ENCODE measurements at places on chromosomes 6 and 20.

DNA sequence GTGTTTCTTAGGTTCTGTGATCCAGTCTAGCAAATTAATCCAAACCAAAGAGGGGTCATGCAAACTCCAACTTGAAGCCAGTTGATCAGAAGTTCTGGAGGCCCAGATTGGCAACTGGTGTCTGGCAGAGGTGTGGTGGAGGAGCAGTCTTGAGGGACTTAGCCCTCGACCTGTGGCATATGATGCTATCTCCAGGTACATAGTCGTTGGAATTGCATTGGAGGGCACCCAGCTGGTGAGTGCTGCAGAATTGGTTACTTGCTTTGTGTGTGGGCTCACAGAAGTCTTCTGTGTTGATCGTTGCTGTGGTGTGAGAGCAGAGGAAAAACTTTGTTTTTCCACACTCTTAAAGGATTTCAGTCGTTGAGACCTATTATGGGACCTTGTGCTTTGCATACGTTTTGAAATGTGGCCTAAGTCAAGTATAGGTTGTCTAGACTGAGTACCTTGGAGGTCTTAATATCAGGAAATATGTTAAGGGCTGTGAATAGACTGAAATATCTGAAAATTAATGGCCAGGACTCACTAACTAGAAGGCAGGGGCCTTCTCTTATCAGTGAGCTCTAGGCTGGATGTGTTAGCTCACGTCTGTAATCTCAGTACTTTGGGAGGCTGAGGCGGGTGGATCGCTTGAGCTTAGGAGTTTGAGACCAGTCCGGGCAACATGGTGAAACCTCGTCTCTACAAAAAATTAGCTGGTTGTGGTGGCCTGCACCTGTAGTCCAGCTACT lies 7.8 kb downstream of the PANK2 start:
- DNase-seq = no peak

- no peak for DNase-seq
Observed at GRCh38 chr20:24077145-24077544, 88.6 kb upstream of the GGTLC1 start.

- DNase-seq = no peak
Observed at GRCh38 chr6:162443101-162443500, 284.5 kb downstream of the PRKN start.

- no peak for DNase-seq
Observed at GRCh38 chr20:18718129-18718528, 95.5 kb upstream of the SCP2D1 start.

GRCh38 chr6:123668965-123669591 lies 32.3 kb upstream of the TRDN start:
- no peak for DNase-seq

GRCh38 chr6:89975366-89975765 lies 81.1 kb downstream of the GJA10 start:
- DNase-seq = no peak

DNA sequence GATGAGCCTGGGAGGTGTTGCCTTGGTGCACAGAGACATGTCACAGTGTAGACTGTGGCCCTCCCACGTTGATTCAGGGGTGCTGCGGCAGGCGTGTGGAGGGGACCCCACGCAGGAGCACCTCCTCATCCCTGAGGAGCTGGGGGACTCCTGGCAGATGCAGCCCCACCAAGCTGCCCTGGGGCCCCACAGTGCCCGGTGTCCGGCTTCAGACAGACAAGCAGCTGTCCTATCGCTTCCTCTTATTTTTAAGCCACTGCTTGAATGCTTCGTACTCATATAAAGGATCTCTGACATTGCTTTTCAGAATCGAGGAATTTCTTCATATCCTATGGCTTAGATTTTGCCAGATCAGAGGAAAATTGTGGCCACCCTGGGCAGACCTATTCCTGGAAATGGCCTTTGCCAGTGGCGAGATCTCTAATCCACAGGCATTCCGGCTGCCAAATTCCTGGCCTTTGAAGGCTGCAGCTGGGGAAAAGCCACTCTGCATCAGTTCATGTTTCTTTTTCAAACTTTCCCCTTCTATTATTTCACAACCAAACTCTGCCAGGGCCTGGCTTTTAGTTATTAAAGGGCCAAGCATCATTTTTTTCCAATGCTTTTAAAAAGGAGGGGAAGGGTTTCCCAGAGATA lies 337.0 kb downstream of the THBS2 start:
- no peak for DNase-seq

DNA sequence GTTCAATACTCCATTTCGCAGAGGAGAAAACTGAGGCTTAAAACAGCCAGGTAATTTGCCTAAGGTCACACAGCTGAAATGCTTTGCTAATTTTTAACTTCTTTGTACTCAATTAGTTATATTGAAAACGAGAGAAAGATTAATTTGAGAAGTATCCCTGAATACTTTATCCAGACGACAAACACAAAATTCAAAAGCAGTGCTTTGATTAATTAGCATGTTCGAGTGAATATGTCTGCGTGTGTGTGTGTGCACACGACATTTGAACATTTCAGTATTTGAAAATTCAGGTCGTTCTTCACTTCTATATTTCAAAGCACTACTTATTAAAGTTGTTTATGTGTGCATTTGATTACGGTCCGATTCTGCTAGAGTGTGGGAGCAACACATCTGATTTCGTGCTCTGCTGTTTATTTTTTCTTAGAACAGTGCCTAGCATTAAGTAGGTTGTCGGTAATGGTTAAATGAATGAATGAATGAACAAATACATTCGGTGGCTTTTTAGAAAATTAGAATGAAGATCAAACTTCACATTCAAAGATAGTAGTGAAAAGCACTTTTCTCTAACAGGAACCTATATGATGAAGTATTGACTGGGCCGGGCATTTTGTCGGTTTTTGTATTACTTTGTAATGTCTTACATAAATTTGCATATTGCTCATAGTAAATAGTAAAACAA lies 36.9 kb upstream of the SYNCRIP start:
- DNase-seq = no peak

DNA sequence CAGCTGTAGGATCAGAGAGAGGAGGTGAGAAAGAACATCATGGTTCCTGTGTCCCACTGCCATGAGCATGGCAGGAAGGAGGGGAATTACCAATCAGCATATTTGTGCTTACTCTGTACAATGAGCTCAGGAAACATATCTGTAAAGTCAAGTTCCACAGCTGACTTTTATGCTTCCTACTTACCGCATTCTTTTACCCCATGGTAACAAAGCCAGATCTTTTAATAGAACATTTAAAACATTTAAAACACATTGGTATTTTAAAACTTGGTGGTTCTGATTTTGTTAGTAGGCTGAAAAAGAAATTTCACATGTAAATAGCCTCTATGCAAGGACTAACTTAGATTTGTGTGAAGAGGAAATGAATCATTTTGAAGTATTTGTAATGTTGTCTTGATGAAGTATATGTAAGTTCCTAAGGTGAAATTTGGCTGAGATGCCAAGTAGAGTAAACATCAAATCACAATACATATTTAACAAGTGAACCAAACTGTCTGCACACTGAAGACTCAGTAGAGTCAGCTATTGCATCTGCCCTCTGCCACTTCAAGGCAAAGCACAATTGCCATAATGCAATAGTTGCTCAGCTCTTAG lies 114.7 kb downstream of the GJA10 start:
- no peak for DNase-seq

All from stimulated activated CD4-positive, alpha-beta T cell treated with anti-CD3 and anti-CD28 coated beads, TNF-alpha, amount 100 ng/mL, for 4 hours (primary cell).